ENCODE measurements at places on chromosomes 7 and 10.

DNA sequence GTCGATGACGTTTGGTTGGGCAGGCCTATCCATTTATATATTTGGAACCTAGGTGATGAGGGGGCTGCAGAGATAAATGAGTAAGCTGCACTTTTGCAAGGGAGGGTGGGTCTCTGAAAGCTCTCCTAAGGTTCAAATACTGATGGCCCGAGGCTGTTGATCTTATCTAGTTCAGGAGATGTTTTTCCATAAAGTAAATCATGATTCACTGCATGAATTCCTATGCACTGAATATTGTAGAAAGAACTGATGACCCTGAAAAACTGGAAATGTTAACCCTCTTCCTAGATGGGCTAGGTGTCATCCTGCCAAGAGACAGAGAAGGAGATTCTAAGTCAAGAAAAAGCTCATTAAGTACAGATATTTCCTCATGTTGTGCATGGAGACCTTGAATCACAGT is 459.9 kb downstream of the PLXNA4 start:
- H3K27ac ChIP-seq, result no peak overlapping the region
- H3K4me1 ChIP-seq, result no peaks in the 10 kb centered on the region
- H3K4me3 ChIP-seq, result no peak overlapping the region
- no peaks in the 10 kb centered on the region for H3K27me3 ChIP-seq

GRCh38 chr7:1748839-1749173 is 78.7 kb downstream of the ELFN1 start:
- H3K4me3 ChIP-seq, result no peak overlapping the region
- no peak overlapping the region for H3K27ac ChIP-seq
- no peaks in the 10 kb centered on the region for H3K4me1 ChIP-seq
- H3K36me3 ChIP-seq, result peaks cover 4% of the 10 kb centered on the region
- no peak for DNase-seq
- H3K27me3 ChIP-seq, result no peaks in the 10 kb centered on the region

DNA sequence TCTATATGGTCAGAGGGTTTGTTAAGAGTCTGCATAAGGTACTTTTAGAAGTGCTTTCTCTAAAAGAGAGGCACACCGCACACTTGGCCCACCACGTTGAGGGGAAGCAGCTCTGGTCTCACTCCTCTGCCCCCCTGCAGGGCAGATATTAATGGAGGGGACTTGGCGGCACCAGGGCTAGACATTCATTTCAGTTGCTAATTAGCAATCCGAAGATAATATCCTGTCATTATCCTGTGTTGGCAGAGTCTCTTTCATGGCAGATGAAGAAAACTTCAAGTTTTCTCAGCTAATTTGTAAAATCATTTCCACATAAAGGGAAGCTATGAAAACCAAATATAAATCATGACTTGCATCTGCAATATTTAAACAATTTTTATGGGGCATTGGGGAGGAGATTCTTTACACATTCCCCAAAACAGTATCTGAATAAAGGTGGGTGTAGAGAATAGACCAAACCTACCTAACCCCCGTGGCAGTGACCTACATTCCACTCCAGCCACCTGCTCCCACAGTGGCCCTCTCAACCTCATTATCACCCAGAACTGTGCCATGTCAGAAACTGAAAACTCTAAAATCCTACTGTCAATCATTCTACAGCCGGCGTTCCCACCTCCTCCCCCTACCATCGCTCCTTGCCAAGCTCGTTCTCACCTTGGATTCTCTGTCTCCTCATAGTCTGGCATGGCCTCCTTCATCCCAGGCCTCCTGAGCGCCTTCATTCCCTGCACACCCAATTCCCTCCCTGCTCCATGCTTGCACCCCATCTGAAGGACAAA is 54.1 kb upstream of the STK17A start:
- H3K4me1 ChIP-seq, result no peaks in the 10 kb centered on the region
- H3K27ac ChIP-seq, result no peak overlapping the region
- no peaks in the 10 kb centered on the region for H3K27me3 ChIP-seq
- no peak overlapping the region for H3K4me3 ChIP-seq

GRCh38 chr7:41241641-41242040 is 461.2 kb downstream of the INHBA start:
- H3K4me1 ChIP-seq, result no peaks in the 10 kb centered on the region
- no peak overlapping the region for H3K27ac ChIP-seq
- DNase-seq, result no peak
- no peaks in the 10 kb centered on the region for H3K36me3 ChIP-seq

DNA sequence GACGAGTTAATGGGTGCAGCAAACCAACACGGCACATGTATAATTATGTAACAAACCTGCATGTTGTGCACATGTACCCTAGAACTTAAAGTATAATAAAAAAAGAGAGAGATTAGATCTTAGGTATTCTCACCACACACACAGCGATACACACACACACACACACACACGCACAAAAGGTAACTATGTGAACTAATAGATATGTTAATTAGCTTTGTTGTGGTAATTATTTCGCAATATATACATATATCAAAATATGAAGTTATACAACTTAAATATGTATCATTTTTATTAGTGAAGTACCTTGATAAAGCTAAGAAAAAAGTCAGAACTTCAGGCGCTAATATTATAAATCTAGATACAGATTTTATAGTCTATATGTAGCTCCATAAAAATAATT is 849.2 kb downstream of the IPMK start:
- H3K27ac ChIP-seq, result no peak overlapping the region
- H3K27me3 ChIP-seq, result no peaks in the 10 kb centered on the region
- no peaks in the 10 kb centered on the region for H3K4me1 ChIP-seq

DNA sequence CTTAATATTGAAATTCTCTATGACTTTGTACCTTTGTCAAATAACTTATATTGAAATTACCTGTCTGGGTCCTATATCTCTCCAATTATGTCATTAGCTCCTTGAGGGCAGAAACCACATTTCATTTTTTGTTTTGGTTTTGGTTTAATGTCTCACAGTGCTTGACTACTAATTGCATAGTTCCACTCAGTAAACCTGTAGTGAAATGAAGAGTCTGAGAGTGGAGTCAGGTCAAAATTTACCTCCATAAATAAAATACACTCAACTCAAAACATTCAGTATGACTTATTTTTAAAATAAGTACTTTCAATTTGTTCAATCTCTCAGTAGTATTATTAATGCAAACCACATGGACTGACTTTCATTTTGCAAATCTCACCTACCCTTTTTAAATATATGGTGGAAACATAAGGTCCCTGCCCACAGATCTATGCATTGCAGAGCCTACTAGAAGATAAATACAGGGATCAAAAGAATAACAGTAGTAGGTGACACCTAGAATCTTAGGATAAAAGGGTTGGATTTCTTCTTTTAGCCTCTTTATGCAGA is 32.5 kb downstream of the PDE1C start:
- DNase-seq, result no peak
- no peaks in the 10 kb centered on the region for H3K4me1 ChIP-seq
- no peaks in the 10 kb centered on the region for H3K36me3 ChIP-seq

DNA sequence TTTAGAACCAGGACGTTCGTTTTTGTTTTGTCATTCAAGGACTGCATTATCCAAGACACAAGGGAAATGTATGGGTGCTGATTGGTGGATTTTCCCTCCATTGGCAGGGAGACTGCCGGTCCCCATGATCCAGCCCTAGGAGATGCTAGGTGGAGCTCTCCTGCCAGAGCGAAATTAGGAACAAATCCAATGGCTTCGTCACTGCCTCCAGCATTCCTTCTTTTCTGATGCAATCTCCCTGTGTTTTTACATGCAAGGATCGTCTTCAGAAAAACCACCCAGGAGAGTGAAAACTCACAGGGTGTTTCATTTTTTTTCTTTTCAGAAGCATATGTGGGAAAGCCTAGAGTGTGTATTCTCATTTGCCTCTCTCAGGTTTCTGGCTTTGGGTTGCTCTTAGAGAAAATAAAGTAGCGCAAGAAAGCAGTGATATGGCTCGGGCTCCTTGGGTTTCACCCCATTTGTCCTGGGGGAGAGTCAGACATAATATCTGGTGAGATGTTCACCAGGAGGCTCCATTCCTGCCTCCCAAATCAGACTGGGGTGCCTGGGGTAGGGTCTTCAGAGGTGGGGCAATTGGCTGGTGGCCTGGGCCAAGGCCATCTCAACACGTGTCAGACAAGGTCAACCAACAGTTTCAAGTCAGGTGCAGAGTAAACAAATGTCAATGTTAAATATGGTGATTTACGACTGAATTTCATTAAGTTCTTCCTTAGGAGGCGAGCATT is 450.9 kb upstream of the MKI67 start:
- no peaks in the 10 kb centered on the region for H3K27me3 ChIP-seq
- no peak overlapping the region for H3K4me3 ChIP-seq
- no peak overlapping the region for H3K27ac ChIP-seq
- H3K36me3 ChIP-seq, result no peaks in the 10 kb centered on the region
- H3K4me1 ChIP-seq, result no peaks in the 10 kb centered on the region

- H3K4me3 ChIP-seq, result no peak overlapping the region
- no peaks in the 10 kb centered on the region for H3K27me3 ChIP-seq
- no peaks in the 10 kb centered on the region for H3K36me3 ChIP-seq
Observed at GRCh38 chr10:1323951-1324350, 267.8 kb downstream of the WDR37 start.

DNA sequence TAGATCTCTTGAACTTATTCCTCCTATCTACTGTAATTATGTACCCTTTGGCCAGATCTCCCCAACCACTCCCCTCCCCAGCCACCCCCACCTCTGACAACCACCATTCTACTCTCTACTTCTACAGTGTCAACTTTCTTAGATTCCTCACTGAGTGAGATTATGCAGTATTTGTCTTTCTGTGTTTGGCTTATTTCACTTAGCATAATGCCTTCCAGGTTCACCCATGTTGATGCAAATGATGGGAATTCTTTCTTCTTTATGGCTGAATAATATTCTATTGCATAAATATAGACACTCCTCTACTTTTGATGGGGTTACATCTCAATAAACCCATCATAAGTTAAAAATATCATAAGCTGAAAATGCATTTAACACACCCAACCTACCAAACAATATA is 21.3 kb upstream of the HNRNPH3 start:
- H3K36me3 ChIP-seq, result no peaks in the 10 kb centered on the region
- no peaks in the 10 kb centered on the region for H3K27me3 ChIP-seq
- no peak for DNase-seq
- H3K4me3 ChIP-seq, result no peak overlapping the region
- H3K27ac ChIP-seq, result no peak overlapping the region

Data from iPS DF 6.9 (cell line).